ENCODE measurements at places on chromosomes 2 and 18.
A peak's percentile ranks its signal among the peaks of the same experiment; 100 is the strongest.

DNA sequence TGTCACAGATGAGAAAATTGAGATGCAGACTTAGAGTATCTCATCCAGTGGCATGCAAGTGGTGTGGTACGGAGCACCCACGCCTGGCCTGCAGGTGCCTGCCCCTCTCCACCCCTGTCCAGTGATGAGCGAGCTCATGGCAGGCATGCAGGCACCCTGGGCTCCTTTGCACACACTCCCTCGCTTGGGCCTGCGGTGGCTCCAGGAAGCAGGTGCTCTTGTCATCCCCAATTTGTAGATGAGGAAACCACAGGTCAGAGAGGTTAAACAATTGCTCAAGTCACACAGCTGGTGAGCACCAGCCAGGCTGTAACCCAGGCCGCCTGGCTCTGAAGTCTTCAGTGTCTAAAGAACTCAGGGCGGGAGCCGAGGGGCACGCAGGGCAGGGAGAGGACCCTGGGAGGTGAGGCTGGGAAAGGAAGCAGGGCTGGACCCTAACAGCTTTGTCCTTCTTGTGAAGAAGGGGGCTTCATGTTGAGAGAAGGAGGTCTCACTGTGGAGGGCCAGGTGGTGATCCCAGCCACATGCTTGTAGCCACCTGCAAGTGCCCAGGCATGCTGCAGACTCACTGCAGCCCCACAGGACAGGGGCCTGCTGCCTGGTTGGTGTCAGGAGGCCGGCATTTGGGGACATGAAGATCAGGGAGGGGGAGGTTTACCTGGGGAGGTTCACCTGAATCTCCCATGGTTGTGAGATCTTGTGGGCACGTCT lies 166.2 kb downstream of the SH3RF3 start:
- no peak for DNase-seq

DNA sequence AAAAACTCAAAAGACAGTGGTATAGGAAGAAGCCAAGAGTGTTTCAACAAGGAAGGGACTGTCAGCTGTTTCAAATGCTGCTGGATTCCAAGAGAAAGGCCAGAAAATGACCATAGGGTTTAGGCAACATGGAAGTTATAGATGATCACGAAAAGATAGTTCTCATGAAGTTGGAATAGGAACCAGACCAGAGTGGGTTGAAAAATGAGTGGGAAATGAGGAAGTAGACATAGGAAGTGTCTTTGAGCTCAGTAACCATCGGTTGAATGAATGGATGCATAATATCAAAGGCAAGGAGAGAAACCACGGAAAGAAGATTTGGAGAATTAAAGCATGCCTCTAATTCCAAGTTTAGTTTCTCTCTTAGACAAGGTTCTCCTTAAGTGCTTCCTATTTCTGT lies 1.3 kb downstream of the NCAPH start:
- DNase-seq = peak; percentile 43

DNA sequence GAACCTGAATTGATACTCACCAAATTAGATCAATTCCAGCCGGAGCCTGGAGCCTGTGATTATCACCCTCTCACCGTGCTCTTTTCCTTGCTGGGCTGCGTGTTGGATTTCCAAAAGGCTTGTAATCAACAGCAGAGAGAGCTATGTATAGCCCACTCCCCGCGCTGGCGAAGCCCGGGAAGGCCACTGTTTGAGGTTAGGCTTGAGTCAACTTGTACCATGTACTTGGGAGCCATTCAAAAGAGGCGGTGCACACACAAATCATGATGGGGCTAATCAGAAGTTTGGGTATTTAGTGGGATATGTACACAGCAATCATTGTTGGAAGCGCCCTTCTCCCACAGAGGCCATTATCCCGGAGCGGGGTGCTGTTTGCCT lies 151.6 kb downstream of the GLI2 start:
- no peak for DNase-seq

- DNase-seq = no peak
These were observed 812.4 kb upstream of the ZEB2 start for GRCh38 chr2:145332210-145332898.

DNA sequence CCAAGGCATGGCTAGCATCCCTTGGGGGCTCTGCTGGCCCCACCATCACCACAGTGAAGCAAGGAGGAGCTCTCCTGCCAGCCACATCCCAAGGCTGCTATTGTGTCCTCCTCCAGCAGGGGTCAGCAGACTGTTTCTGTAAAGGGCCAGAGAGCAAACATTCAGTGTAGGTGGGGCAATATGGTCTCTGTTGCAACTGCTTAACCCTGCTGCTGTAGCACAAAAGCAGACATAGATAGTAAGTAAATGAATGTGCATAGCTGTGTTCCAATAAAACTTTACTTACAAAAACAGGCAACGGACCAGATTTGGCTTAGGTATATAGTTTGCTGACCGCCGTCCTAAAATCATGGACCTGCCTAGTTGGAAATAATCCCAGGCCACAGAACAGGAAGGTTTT lies 36.4 kb upstream of the ZBTB7C start:
- peak; percentile 80 for DNase-seq

GRCh38 chr18:62602706-62603105 lies 79.9 kb downstream of the ZCCHC2 start:
- DNase-seq = no peak

- no peak for DNase-seq
These were observed 44.5 kb downstream of the TXNL1 start for GRCh38 chr18:56593906-56594305.

GRCh38 chr2:108115868-108116267 lies 123.9 kb upstream of the SULT1C3 start:
- DNase-seq = no peak

- no peak for DNase-seq
These were observed 237.6 kb upstream of the APCDD1 start for GRCh38 chr18:10216791-10217190.

- no peak for DNase-seq
These were observed 110.4 kb upstream of the GULP1 start for GRCh38 chr2:188181067-188181838.

- no peak for DNase-seq
These were observed 94.8 kb upstream of the SRD5A2 start for GRCh38 chr2:31675485-31675901.

DNA sequence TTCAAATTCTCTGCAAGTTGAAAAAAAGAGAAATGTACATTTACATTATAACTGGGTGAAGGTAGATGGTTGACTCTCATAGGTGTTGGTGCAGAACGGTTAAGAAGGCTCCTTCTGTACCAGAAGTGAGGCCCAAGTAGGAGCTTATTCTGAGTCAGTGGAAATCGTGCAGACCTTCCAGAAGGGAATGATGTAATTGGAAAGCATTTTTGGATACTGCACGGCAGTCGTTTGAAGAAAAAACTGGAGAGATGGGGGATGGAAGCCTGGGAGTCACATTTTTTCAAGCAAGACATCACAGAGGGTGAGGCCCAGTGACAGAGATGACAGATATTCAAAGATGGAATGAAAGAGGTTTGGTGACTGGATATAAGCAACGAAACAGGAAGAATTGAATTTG lies 39.4 kb downstream of the HRH4 start:
- no peak for DNase-seq

DNA sequence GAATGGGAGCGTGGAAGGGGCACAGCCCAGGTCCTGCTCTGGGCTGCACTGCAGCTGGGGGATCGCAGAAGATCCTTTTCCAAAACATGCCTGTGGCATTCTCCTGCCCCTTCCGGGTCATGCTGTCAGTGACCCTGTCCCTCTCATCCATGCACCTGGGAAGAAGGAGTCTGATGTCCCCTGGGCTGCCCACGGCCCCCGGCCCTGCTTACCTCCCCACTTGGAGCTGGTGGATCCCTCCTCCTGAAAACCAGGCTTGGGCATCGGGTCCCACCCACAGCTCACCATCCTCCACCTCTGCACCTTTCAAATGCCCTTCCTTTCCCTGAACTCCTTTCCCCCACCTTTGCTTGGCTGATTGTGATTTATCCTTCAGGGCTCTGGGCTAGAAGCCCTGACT lies 11.8 kb downstream of the INHBB start:
- no peak for DNase-seq

Data from CD14-positive monocyte (primary cell).